ENCODE measurements at places on chromosomes 5 and 9.

DNA sequence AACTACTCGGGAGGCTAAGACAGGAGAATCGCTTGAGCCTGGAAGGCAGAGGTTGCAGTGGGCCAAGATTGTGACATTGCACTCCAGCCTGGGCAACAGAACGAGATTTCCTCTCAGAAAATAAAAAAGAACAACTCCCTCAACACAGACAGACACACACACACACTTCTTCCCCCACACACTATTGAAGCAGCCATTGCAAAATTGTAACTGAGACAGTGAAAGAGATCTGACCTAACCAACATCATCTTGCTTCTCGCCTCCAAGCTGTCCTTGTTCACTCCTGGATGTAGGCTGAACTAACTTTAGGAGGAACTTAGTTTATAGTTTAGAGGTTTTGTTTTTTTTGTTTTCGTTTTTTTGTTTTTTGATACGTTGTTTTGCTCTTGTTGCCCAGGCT is 13.0 kb upstream of the PLIN2 start:
- no peak for DNase-seq

DNA sequence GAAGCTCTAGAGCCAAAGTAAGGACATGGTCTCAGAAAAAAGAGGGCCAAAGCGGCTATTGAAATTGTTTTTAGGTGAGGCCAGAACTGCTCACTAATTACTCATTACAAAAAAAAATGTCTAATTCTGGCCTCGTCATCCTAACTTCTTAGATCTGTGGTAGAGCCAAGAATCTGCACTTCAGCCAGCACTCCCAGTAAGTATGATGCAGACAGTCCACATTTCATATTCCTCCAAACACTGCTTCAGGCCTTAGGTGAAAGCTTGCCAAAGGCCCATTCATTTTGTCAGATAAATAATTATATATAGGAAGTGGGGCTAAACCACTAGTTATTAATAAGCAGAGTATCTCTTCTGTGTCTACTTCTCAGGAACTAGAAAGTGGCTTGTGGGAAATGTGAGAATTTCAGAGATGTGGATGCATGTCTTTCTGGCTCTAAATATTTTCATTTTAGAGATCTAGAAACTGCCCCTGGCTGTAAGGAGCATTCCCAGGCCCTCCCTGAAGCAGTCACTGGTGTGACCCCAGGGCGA is 554.0 kb downstream of the TLE4 start:
- no peak for DNase-seq

GRCh38 chr9:78261403-78262001 is 25.6 kb downstream of the CEP78 start:
- no peak for DNase-seq

- DNase-seq = no peak
These were observed 4.3 kb downstream of the ARRDC3 start for GRCh38 chr5:91378752-91379211.

DNA sequence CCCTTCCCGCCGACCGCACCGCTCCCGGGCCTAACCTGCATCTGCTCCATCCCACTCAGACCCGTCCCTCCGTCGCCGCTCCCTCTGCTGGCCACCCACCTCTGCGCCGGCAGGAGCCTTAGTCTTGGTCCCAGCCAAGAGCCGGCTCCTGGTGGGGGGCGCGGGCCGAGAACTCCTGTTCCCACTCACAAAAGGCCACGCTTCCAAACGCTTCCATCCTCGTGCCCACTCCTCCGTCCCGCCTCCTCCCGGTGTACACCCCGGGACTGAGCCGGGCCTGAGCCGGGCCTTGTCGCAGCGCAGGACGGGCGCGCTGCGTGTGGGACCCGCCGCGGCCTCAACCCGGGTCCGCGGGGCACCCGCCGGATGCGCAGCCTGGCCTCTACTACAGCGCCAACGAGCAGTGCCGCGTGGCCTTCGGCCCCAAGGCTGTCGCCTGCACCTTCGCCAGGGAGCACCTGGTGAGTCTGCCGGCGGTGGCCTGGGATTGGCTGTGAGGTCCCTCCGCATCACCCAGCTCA is 7.5 kb downstream of the ADAMTS13 start:
- DNase-seq = no peak

- DNase-seq = no peak
These were observed 372.1 kb upstream of the RIOK2 start for GRCh38 chr5:97554977-97555643.

DNA sequence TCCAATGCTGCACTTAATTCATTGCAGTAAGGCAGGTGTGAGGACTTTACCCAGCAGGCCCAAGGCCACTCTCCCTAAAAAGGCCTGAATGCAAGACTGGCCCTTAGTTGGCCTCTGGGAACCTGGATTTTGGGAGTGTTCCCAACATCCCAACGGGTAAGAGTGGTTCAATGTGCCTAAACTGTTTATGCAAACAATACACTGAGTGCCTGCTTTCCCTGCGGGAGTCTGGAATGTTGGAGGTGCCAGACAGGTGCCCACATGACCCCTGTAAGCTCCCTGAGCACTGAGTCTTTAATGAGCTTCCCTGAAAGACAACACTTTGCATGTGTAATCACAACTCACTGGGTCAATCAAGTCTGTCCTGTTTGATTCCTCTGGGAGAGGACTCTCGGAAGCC is 37.4 kb downstream of the NSUN2 start:
- DNase-seq = no peak

DNA sequence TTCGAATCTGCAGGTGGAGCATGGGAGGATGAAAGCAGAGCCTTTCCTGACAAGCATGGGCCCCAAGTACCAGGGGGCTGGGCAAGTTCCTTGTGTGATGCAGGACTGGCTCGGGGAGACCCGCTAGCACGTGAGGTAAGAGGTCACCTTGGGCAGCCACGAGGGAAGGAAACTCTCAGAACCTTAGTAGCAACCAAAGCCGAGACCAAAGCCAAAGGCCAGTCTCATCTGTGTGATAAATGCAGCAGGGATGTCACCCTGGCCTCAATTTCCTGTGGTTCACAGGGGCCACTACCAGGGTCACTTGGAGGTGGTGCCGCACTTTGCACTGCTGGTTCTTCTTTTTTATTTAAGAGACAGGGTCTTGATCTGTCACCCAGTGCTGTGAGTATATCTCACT is 39.5 kb downstream of the PRRT1B start:
- DNase-seq = no peak

DNA sequence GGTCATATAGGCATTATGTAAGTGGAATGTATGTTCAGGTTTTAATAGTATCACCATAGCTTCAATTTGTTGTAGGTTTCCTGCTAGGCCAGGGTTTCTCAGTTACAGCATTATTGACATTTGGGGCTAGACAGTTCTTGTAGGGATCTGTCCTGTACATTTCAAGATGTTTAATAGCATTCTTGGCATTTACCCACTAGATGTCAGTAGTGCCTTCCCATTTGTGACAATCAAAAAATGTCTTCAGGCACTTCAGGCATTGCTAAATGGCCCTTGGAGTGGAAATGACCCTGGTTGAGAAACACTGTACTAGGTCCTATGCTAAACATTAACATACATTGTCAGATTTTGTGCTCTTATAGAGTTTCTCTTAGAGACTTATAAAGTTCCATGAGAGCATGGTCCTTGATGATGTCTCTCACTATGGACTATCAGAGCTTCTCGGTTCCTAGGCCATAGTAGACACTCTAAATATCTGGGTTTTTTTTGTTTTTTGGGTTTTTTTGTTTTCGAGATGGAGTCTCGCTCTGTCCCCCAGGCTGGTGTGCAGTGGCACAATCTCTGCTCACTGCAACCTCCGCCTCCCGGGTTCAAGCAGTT is 1.4 kb downstream of the KIF20A start:
- no peak for DNase-seq

DNA sequence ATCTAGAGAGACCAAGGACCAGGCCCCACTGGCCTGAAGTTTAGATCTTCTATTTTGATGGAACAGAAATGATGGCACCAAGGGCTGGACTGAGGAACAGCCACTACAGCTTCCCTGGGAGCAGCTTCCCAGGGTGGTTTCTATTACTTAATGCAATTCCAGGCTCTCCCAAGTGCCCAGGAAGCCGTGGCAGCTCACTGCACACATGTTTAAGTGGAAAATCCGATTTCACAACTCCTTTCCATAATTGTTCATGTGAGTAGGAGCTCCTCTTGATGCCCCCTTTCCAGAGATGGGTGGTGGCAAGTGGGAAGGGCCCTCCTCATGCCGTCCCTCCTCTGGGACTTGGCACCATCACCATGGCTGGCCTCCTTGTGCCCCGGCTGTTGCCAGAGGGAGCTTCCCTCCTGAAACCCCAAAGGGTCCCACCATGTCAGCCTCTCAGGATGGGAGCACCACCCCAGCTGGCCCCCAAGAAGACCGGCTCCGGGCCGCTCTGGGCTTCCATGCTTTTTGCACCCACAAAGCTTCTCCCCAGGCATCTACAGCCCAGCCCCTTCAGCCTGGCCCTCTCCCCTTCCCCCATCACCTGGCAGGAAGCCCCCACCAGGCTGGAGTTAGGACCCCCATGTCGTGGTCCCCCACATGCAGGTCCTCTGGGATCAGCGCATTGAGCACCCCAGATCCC is 9.1 kb upstream of the UBAC1 start:
- no peak for DNase-seq

DNA sequence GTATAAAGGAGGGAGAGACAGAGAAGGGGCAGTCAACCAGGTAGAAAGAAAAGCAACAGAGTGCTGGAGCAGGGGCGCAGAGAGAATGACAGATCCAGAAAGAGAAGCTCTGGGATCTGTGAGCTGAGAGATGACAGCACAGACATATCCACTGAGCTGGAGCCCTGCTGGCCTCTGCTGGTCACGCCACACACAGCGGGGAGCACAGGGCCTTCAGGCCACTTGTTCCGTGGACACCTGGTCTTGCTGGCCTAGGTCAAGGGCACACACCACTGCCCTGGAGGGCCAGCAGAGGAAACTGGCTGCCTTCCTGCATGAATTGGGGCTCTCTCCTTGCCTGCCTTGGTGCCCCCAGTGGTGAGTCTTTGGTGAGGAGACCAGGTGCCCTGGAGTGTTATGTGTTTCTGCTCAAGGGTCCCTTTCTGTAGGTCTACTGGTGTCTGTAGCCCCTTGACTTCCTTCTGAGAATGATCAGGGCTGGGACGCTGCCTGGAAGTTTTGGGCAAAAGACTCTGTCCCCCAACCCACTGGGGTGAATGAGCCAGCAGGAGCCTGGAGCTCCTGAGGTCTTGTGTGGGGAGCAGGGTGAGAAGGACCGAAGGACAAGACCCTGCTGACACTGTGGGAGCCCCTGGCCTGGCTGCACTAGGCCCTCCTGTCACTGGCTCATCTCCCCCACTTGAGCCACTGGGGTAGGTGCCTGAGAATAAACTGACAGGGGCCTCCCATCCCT is 59.2 kb upstream of the ADAMTS2 start:
- no peak for DNase-seq

DNA sequence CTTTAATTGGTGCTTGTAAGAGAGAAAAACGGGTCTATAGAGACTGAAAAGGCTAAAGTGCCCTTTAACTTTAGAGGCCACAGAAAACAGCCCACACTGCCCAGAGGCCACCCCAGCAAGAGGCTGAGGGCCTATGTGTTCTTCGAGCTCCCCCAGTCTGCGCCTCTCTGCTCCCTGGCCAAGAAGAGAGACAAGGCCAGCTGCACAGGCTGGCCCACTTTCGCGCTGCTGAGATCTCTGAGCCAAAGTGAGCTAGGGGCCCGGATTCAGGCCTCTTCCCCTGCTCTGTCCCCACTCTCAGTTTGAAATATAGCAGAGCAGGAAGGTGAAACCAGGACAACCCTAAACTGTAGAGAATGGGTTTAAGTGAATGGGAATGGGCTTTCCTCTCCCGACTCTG is 132.0 kb upstream of the TRIM32 start:
- no peak for DNase-seq

- DNase-seq = no peak
These were observed 69.0 kb downstream of the TJP2 start for GRCh38 chr9:69243116-69243515.

- no peak for DNase-seq
These were observed 67.8 kb upstream of the SLC1A1 start for GRCh38 chr9:4422495-4422894.

DNA sequence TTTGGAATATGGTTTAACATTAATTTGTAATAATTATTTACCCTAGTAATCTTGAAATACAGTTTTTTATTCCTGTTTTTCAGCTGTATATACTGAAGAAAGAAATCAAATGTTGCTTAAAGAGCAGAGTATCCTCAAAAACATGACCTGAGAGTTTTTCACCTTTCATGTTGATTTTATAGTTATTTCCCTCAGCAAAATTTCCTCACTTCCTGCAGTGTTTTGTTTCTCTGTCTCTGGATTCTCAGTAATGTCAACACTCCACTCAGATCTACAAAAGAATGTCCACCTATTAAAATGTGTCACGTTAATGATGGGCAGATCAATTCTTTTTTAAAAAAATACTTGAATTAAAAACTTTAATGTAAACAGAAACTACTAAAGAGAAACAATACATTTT is 398.3 kb downstream of the ANXA1 start:
- DNase-seq = no peak

DNA sequence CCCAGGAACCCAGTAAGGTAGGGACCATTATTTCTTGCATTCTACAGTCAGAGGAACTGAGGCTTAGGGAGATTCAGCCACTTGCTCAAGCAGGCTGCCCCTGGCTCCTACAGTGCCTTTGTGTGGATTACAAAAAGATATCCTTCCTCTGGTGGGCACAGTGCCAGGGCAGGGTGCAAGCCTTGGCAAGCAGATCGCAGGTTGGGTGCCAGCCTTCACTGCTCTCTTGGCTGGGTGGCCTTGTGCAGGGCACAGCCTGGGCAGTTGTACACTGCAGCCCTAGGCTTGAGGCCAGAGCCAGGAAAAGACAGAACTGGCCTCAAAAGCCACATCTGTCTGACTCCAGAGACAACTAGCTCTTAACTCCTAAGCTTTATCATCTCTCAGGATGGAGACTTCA is 15.0 kb downstream of the DOCK2 start:
- no peak for DNase-seq

DNA sequence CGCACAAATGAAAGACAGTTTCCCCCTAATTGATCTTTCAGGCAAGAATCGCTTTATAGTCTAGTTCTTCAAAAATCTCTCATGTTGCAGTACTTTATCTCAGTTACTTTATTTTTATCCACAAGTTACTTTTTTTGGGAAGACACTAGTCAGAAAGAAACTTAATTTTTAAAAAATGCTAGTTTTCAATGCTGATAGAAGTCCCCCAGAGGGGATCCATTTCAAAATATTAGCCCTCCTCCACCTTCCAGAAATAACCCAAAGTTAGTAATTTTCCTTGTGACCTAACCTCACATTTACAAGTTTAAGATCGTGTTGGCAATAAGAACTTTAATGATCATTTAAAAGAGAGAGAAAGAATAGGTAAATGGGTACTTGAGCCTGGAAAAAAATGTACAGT is 11.0 kb downstream of the C1QTNF3 start:
- no peak for DNase-seq

GRCh38 chr5:126519637-126520592 is 75.1 kb downstream of the ALDH7A1 start:
- DNase-seq = no peak

- DNase-seq = no peak
These were observed 8.4 kb downstream of the GNAQ start for GRCh38 chr9:78023003-78023741.

DNA sequence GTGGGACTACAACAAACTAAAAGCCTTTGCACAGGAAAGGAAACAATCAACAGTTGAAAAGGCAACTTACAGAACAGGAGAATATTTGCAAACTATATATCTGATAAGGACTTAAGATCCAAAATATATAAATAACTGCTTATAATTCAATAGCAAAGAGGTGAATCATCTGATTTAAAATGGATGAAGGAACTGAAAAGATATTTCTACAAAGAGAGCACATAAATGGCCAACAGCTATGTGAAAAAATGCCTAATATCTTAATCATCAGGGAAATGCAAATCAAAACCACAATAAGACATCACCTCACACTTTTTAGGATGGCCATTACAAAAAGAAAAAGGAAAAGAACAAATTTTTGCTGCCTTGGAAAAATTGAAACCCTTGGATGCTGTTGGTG is 100.4 kb downstream of the LURAP1L start:
- no peak for DNase-seq

Data from activated naive CD4-positive, alpha-beta T cell treated with anti-CD3 and anti-CD28 coated beads, Interleukin-2, amount 50 U/mL, for 16 hours (primary cell).